ENCODE measurements at places on chromosomes 13 and 19.

- DNase-seq = no peak
These were observed 387.8 kb upstream of the GPC6 start for GRCh38 chr13:92838786-92839185.

DNA sequence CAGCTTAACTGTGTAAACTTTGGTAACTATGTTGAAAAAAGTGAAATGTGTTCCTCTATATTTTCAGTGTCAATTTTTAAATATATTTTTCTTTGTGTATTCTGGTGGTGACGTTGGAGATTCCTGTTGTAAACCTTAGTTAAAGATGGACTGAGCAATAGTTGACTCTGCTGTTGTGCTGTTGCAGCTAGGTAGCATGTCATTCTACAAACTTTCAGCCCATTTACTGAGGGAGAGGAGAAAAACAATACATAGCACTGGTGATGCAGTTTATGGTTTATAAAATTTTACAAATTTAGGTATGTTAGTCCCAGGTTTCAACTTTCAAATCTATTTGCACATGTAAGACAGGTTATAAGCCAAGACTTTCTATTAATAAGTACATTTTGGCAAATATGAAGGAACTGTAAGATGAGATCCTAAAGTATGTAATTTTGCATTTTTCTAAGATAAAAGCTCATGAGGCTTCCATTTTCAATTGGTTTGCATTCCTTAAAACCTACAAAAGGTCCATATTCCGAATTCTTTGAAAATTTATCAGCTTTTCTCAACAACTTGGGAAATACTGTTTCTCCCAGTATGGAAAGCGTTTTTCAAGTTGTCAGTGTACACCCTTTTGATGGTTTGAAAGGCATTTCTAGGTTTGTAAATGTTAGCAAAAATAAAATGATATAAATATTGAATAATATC lies 1.5 kb downstream of the NDFIP2 start:
- no peak for DNase-seq

- DNase-seq = no peak
These were observed 204.9 kb downstream of the ZIC5 start for GRCh38 chr13:99766641-99767045.

DNA sequence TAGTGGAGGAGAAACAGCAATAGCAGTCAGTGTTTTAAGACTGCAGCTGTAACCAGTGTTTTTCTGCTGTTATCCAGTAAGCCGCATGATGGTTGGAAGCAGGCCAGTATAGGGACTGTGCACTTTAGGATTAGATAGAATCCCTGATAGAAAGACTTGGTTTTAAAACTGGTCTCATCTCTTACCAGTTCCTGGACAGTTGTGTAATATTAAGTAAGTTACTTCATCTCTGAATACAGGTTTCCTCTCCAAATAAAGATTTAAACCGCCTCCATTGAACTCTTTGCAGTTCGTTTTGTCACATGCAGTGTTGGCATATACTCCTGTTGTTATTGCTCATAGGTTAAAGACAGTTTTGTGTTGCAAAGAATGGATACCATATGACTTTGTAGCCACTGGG lies 25.6 kb downstream of the URI1 start:
- no peak for DNase-seq

DNA sequence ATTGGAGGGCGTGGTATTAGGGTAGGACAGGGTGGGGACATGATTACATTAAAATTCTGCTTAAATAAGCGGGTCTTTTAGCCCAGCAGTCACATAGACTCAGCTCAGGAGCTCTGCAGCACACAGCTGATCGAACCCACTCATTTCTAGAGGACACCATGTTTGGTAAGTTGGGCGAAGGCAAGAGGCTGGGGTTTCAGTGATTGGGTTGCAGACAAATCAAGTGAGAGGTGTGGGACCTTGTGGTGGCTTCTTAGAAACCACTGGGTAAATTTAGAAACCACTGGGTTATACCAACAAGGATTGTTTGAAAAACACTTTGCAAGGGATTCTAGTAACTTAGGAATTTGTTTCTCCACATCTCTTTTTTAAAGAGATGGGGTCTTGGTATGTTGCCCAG lies at the start of gene LEUTX:
TSS of gene LEUTX (plus strand) at position 92 of the 400 bp plus-strand sequence. CDS start at position 159, 67 bp downstream.
- DNase-seq = no peak

DNA sequence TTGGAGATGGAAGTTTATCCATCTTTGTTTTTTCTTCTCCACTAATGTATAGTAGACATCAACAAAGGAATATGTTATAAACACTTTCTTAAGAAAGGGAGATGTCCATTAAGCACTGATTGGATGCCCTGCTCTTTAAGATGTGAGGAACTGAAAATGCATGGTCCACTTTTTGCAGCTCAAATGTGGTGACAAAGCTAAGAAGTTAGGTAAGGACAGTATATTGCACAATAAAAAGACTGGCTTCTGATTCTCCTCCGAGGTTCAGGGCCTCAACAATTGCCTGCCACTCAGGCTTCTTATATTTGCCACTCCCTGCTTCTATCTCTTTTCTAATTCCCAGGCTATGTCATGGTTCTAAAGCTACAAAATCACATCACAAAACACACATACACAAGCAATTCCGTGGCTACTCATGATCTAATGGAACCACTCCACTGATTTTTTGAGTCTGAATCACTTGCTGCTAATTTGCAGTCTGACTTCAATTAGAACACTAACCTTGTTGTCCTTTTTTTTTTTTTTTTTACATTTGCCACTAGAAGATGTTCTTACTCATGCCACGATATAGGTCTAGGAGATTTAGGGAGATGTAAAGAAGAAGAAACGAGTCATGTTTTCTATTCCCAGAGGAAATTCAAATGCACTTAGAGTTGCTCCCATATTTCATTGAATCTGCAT lies 29.6 kb upstream of the TNFSF11 start:
- DNase-seq = no peak

- no peak for DNase-seq
These were observed 611.1 kb downstream of the TBC1D4 start for GRCh38 chr13:74870865-74871264.
